ENCODE measurements at places on chromosomes 11 and 22. TPM values are rescaled to one million over a fixed set of nuclear protein-coding genes. Genes with fewer than 3 reads are reported as not detected.
A peak's percentile ranks its signal among the peaks of the same experiment; 100 is the strongest.

DNA sequence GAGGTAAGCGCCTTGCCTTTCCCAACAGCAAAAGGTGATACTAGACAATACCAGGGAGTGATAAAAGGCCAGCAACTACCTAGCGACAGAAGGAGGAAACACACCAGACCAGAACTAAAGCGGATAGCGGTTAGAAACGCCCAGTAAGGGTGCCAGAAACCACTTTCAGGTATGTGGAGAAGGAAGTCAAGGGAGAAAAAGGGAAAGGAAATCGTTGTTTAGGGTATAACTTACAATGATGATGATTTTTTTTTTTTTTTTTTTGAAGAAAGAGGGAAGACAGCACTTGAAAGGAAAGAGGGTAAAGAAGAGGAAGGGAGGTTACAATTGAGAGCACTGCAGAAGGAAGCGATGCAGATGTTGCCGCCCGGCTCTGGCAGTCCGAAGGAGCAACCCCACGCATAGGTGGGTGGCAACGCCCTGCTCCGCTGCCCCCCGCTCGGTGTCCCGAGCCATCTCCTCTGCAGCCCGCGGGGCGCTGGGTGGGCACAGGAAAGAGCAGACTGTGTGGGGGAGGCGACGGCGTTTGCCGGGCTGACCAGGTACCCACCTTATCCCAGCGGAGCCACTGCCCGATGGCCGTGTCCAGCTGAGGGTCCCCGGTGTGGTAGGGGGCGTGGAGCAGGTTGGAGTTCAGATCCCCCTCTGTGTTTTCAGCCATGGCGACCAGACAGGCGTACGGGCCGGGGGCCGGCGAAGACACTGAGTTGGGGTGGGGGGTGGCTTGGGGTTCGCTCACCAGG, 561 bp downstream of the PGM2L1 start:
- DNase-seq, result peak; percentile 37

GRCh38 chr11:64649291-64649697, 58.3 kb downstream of the SLC22A12 start:
- no peak for DNase-seq

GRCh38 chr11:74449369-74449931, 17.9 kb downstream of the KCNE3 start:
- peak; percentile 58 for DNase-seq

DNA sequence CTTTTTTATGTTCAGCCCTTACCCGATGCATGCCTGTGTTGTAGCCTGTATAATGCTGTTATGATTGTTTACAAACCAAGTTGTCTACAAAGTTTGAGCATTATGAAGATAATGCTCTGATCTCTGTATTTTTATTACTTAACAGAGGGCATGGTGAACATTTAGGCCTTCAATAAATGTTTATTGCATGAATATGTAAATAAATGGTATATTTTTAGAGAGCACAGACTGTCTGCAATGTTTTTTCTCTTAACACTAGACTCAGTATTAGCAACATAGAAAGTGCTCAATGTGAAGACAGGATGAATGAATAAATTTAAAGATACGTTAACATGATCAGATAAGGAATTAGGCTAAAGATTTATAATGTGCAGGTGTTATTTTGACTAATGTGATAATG, 130.9 kb downstream of the UVRAG start:
- DNase-seq, result no peak

DNA sequence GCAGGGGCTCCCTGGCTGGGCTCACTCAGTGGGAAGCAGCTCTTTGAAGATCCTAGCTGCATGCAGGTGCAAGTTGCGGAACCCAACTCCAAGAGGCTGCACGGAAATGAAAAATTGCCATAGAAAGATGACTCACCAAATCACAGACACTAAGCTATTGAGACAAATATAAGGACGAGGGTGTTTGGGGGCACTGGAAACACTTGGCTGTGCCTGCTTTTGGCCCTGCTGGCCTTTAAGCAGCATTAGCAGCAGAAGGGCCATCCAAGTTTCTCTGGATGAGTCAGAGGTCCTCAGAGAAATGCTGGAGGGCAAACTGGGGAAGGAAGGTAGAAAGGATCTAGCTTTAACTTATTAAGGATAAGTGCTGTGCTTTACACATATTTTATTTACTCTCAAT, 282.3 kb downstream of the KIRREL3 start:
- DNase-seq, result no peak

GRCh38 chr11:114166897-114167323, 107.4 kb downstream of the ZBTB16 start:
- DNase-seq, result peak; percentile 80

DNA sequence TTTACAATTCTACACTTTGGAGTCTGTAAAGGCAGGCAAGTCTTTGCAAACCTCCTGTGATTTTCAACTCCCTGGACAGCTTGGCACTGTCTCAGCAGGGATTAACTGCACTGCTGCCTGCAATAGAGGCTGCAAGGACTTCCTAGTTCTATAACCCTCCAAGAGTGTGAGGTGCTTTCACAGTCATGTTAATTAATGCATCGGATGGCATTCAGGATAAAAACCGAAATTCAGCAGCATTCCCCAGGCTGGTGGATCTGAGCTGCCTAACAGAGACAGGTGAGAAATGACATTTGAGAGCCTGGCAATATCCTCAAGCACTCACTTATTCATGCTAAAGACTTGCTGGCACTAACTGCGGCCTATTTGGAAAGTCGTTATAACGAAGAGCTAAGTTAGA, 85.0 kb downstream of the LARGE1 start:
- no peak for DNase-seq

DNA sequence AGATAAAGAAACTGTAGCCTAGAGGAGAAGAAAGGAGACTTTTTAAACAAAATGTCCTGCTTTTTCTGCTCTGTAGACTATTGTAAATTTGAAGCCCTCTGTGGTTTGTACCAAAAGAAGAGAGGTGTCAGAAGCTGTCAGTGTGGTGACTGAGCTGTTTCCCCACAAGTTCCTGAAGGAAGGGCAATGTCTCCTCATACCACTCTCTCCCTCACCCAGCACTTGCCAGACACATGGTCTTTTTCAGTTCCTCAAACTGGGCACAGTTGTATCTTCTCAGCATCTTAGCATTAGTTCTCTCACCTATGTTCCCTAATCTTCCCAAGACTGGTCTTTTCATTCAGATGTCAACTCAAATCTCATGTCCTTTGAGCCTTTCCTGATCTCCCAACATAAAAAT, 4.3 kb downstream of the BCO2 start:
- no peak for DNase-seq

GRCh38 chr22:40612291-40612751, 24.2 kb downstream of the MRTFA start:
- no peak for DNase-seq

The PITPNM1 gene
- total RNA-seq, result 71.5 TPM

The TEAD1 gene
- total RNA-seq, result 149 TPM

The MS4A10 gene
- total RNA-seq, result not detected

The REXO2 gene
- total RNA-seq, result 179 TPM

The NRIP3 gene
- 11.6 TPM for total RNA-seq
